ENCODE measurements at places on chromosomes 11 and 22. TPM values are rescaled to one million over a fixed set of nuclear protein-coding genes. Genes with fewer than 3 reads are reported as not detected.

- DNase-seq, result no peak
Measured at GRCh38 chr11:119849872-119850271, 120.9 kb upstream of the NECTIN1 start.

GRCh38 chr11:121559606-121560200, 106.9 kb upstream of the SORL1-AS1 start:
- DNase-seq, result no peak

GRCh38 chr22:32066820-32067219, 23.8 kb downstream of the SLC5A1 start:
- DNase-seq, result no peak

GRCh38 chr11:124892750-124893454, 4.8 kb downstream of the ROBO4 start:
- DNase-seq, result no peak

- DNase-seq, result no peak
Measured at GRCh38 chr11:12206529-12206928, 96.1 kb downstream of the MICAL2 start.

DNA sequence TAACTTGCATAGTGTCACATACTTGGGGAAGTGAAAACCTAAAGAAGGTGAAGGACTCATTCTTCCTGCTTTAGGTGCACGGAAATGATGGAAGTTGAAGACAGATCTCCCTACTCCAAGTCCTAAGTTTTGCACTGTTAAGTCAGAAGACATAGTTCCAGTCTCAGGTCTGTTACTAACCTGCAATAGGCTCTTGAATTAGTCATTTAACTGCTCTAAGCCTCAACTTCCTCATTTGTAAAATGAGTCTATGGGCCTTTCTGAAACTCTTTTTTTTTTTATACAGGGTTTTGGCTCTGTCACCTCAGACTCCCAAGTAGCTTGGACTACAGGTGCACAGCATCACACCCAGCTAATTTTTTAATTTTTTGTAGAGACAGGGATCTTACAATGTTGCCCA, 30.8 kb upstream of the POU2AF1 start:
- DNase-seq, result no peak

The OR10A2 gene
- not detected for total RNA-seq
